ENCODE measurements at places on chromosomes 1 and 21.

GRCh38 chr1:223244366-223245103 is 101.5 kb upstream of the TLR5 start:
- DNase-seq: no peak

DNA sequence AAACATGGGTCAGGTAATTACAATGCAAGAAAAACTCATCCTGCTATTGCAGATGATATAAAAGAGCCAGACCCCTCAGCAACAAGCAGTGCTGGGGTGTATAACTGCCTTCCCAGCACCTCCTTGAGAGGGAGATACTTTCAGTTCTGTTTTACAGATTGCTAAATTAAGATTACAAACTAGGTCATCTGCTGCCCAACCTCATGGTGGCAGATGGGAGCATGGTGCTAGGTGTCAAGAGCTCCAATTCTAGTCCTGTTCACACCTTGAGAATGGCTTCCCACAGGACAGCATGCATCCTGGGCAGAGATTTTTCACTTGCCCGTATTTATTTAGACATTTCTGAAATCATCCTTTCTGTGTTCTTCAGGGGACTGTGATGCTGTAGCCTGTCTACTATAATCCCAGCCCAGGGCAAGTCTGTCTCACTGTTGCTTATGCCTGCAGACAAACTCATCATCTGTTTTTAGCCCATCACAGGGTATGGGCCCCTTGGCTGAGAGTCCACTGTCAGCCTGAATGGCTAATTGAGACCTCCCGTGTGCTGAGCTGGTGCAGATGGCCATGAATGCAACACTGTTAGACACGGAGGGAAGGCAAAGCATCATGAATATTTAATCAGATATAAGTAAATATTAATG is 40.2 kb upstream of the PBX1 start:
- no peak for DNase-seq

- DNase-seq: no peak
Observed at GRCh38 chr21:37670883-37671282, 245.4 kb downstream of the KCNJ6 start.

GRCh38 chr1:11227106-11228077 is 35.0 kb downstream of the MTOR start:
- DNase-seq: peak; percentile 29

DNA sequence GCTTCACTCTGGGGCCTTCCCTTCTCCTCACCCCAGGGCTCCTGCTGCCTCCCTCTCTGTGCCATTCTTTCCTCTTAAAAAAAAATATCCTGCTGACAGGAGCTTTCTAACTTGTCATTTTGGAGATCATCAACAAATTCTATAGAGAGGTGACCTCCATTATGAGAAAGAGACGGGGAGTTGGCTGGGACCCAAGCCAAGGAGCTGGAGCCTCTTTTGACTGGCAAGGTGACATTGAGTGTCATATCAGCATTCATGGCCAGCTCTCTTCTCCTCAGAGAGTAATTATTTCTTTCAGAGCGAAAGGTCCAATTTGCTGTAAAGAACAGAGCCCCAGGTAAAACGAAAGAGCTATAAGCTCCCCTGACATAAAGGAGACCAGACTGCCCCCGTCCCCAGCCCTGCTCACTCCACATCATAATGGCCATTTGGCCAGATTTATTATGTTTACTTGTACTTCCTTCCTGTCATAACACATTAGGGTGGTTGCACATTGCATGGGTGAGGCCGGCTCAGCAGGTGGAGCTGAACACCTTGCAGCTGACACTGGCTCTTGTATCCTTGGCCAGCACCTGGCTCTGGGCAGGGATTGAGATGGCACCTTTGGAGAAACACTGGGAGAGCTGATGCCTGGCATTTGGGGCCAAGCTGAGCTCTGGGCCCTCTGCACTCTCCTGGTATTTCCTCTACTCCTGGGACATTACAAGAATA is 404.0 kb upstream of the VAMP3 start:
- DNase-seq: no peak

DNA sequence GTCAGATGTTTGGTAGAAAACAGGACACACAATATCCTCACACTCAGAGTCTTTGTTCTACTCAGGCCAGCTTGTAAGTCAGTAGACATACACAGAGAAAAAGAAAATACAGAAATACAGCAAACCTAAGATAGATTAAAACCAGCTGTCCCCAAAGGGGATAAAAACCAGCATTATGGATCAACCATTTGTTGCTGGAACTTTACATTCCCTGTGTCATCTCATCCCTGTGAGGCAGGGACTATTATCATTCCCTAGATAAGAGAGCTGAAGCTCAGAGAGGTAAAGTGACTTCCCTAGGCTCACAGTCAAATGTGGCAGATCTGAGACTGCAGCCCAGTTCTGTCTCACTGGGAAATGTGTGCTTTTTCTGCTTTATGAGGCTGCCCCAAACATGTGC is 80.7 kb downstream of the DMRTA2 start:
- no peak for DNase-seq

GRCh38 chr1:90579212-90579802 is 137.8 kb downstream of the BARHL2 start:
- peak; percentile 30 for DNase-seq

- DNase-seq: no peak
Observed at GRCh38 chr1:20658166-20658915, 2.8 kb downstream of the DDOST start.

DNA sequence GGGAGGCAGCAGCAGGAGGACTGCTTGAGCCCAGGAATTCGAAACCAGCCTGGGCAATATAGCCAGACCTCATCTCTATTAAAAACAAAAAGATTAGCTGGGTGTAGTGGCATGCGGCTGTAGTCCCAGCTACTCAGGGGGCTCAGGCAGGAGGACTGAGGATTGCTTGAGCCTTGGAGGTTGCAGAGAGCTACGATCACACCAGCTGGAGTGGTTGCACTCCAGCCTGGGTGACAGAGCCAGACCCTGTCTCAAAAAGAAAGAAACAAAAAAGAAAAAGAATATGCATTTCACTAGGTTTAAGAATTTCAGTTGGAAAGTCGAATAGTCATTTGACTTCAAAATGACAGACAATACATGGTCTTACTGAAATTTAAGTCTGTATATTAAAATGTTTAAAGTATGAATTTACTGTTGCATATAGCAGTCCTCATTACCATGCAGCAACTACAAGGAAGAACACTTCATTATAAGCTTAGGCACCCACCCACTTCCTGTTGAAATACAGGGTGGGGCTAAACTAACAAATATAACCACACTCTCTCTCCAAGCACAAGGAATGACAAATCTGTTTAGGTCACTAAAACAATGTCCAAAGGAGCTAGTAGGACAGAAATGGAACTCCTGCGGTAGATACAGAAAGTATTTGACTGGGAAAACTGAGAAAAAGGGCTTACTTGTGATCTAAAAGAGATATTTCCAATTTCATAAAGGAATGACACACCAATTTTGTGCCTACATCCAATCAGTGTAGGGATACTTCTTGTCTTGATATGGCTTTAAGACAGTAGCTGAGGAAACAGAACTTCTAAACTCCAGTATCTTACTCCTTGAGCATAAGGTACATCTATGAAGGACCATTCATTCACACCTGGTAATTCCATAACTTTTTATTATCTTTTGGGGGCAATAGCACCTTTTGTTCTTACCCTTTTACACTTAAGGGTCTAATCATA is 44.1 kb downstream of the GPR3 start:
- no peak for DNase-seq

DNA sequence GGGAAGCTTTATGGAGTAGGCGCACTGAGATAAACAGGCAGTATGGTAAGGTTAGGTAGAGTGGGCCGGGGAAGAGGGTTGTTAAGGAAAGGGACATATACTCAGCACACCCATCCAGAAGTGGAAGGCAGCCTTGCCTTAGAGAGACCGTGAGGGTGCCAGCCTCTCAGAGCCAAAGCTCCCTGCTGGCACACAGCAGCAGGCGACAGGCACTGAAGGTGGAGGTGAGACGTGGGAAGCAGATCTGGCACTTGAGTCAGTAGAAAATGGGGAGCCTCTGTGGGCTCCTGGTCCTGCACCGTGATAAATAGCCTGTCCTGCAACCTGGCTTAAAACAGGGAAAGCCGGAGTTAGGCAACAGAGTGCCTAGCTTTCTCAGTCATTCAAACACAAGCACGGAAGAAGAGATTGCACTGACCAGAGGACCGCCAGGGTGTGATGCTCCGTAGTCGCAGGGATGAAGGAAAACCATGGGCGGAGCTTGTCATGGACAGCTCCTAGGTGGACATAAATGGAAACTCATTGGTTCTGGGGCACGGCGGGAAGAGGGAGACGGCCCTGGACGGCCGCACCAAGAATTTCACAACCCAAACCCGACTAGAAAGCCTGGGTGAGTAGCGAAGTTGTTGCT is 15.5 kb downstream of the KCNK1 start:
- DNase-seq: no peak

DNA sequence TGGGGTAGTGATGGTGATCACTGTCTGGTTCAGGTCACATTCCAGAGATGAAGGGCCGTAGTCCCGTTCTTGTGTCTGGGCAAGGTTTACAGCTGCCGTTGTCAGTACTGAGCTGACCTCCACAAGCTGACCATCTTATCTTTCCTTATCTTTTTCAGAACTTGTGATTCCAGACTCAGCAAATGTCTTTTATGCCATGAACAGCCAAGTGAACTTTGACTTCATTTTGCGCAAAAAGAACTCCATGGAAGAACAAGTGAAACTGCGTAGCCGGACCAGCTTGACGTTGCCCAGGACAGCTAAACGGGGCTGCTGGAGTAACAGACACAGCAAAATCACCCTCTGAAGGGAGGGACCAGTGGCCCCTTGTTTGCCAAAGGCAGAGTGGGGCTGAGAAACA is 111.6 kb downstream of the COLGALT2 start:
- DNase-seq: no peak

- no peak for DNase-seq
Observed at GRCh38 chr21:39451332-39452206, at the start of gene SH3BGR. SH3BGR (plus strand) TSS chr21:39451970; CDS start chr21:39452097, 127 bp downstream.

- DNase-seq: peak; percentile 1
Observed at GRCh38 chr21:37866027-37866426, 50.2 kb downstream of the KCNJ6 start.

DNA sequence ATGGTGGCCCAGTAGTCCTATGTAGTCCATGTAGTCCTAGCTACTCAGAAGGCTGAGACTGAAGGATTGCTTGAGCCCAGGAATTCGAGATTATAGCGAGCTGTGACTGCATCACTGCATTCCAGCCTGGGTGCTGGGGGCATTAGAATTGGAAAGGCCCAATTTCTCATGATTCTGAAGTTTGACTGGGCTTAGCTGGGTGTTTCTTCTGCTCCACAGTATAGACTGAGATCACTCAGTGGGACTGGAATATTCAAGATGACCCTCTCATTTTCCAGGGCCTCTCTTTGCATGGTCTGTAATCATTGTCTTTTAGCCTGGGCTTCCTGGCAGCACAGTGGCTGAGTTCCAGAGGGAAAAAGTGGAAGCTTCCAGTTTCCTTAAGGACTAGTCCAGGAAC is 26.2 kb downstream of the MROH7 start:
- no peak for DNase-seq

- no peak for DNase-seq
Observed at GRCh38 chr1:167175901-167176300, 44.8 kb upstream of the POU2F1 start.

- peak; percentile 71 for DNase-seq
Observed at GRCh38 chr1:52141513-52142219, at the start of gene ZFYVE9. ZFYVE9 (plus strand) TSS chr1:52142089; CDS start chr1:52233207, 91,118 bp downstream.

- no peak for DNase-seq
Observed at GRCh38 chr1:116268211-116268610, 104.8 kb upstream of the ATP1A1 start.

GRCh38 chr1:221732052-221732451 is 9.8 kb downstream of the DUSP10 start:
- no peak for DNase-seq

GRCh38 chr1:85463731-85464496 is 1.0 kb downstream of the DDAH1 start:
- no peak for DNase-seq

DNA sequence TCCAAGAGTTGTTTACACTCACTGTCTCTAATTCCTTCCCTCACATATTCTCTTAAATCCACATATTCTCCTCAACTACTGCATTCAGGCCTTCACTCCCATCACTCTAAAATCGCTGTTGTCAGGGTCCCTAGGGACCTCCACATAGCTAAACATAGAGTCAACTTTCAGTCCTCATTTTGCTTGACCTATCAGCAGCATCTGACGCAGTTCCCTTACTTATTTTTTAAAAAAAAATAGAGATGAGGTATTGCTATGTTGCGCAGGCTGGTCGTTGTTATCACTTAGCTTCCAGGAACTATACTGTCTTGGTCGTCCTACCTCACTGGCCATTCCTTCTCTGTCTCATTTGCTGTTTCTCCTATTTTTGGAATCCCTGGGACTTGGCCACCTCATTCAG is 11.7 kb upstream of the PLEKHO1 start:
- no peak for DNase-seq

DNA sequence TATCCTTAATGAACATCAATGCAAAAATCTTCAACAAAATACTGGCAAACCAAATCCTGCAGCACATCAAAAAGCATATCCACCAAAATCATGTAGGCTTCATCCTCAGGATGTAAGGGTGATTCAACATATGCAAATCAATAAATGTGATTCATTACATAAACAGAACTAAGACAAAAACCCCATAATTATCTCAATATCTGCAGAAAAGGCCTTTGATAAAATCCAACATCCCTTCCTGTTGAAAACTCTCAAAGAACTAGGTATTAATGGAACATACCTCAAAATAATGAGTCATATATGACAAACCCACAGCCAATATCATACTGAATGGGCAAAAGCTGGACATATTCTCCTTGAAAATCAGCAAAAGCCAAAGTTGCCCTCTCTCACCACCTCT is 54.6 kb upstream of the DEPDC1 start:
- DNase-seq: no peak

DNA sequence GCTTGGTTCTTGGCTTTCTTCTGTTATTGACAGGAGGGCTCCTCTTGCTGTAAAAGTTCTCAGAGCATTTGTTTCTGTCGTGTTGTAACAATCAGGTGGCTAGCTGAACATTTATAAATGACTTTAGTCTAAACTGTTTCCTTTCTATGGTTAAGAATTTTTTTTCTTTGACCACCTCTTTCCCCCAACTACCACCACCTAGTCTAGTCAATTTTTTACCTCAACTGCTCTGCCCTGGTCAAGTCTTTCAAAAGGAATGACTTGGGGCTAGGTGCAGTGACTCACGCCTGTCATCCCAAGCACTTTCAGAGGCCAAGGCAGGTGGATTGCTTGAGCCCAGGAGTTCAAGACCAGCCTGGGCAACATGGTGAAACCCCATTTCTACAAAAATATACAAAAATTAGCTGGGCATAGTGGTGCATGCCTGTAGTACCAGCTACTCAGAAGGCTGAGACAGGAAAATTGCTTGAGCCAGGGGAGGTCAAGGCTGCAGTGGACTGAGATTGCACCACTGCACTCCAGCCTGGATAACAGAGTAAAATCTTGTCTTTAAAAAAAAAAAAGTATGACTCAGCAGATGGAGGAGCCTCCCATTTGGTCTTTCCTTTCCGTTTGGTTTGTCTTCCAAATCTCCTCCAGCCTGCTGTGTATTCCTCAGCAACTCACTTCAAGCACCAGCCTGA is 40.7 kb downstream of the MAP3K21 start:
- no peak for DNase-seq

- DNase-seq: no peak
Observed at GRCh38 chr1:209309198-209309597, 274.3 kb upstream of the CAMK1G start.

GRCh38 chr1:94988356-94988755 is 61.4 kb upstream of the CNN3 start:
- no peak for DNase-seq
